ENCODE measurements at places on chromosomes 12 and 14.

DNA sequence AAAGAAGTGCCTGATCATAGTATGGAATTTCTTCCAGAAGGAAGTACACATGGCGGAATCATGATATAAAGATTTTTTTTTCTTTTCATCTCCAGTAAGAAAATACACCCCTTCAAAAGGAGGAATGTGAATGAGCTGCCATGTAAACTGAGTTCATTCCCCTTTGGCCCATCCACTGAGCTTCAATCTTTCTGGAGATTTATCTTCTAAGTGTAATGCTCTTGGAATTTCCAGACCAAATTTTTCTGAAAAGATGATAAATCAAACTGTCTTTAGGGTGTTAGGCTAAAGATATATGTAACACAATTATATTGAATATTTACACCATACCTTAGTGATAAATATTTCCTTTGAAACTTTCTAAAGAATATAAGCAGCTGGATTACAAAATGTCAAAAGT is 5.2 kb downstream of the DCN start:
- no peak overlapping the region for H3K4me3 ChIP-seq
- H3K27ac ChIP-seq, result peak overlapping the region; percentile 18
- no peaks in the 10 kb centered on the region for H3K27me3 ChIP-seq
- peaks cover 2% of the 10 kb centered on the region for H3K36me3 ChIP-seq
- H3K4me1 ChIP-seq, result no peaks in the 10 kb centered on the region

DNA sequence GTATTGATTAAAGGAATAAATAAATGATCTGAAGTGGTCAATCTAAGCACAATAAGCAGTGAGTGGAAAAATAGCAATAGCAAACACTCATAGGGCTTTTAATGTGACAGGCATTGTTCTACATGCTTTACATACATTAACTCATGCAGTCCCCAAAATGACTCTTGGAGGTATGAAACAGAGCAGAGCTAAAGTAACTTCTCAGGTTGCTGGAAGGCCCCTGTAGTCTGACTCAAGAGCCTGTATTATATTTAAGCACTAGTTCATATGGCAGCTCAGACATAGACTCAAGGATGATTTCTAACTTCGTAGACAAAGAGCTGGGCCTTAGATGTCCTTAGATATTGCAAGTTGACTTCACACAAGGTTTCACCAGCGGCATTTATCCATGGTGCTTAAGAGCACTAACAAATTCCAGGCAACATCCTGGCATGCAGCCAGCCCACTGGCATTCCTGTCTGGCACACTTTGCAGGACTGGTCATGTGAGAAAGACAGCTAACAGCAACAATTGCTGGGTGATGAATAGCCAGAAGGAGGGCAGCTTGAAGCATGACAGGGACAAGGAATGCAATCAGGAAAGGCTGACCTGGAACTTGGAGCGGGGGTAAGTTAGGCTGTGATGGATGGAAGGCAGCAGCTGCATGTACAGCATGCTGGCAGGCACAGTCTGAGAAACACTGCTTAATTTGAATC is 22.9 kb upstream of the KTN1 start:
- no peaks in the 10 kb centered on the region for H3K27me3 ChIP-seq
- H3K4me1 ChIP-seq, result no peaks in the 10 kb centered on the region
- DNase-seq, result no peak

DNA sequence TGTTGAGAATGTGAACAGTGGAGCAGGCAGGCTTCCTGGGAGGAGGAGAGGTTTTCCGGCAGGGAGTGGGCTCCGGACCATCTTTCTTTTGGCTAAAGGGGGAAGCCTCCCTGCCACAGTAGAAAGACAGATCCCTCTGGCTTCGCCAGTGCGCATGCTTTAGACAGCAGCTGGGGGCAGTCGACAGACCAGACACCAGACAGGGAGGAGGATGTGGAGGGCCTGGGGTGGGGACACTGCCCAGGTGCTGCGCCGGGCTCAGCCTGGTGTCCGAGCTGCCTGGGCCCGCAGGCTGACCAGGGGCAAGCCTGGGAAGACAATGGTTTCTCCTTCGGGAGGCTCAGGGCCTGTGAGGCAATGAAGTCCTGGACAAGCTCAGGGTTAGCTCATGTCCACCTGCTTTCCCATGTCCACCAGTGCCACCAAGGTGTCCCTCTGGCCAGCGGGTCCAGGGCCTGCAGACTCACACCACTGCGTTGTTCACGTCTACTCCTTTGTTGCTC is 67.3 kb downstream of the PRIMA1 start:
- H3K36me3 ChIP-seq, result peaks cover 3% of the 10 kb centered on the region
- no peaks in the 10 kb centered on the region for H3K27me3 ChIP-seq
- DNase-seq, result no peak

GRCh38 chr12:109949089-109949488 is 47.1 kb downstream of the GIT2 start:
- H3K4me3 ChIP-seq, result no peak overlapping the region
- peaks cover 19% of the 10 kb centered on the region for H3K36me3 ChIP-seq
- DNase-seq, result peak; percentile 95
- no peak overlapping the region for H3K27ac ChIP-seq
- H3K4me1 ChIP-seq, result peaks cover 52% of the 10 kb centered on the region

- DNase-seq, result no peak
- no peaks in the 10 kb centered on the region for H3K36me3 ChIP-seq
- no peaks in the 10 kb centered on the region for H3K27me3 ChIP-seq
These were observed at the start of gene C12orf50 for GRCh38 chr12:88029093-88029665. C12orf50 (minus strand) TSS chr12:88029401; CDS start chr12:88026962, 2,439 bp downstream.

DNA sequence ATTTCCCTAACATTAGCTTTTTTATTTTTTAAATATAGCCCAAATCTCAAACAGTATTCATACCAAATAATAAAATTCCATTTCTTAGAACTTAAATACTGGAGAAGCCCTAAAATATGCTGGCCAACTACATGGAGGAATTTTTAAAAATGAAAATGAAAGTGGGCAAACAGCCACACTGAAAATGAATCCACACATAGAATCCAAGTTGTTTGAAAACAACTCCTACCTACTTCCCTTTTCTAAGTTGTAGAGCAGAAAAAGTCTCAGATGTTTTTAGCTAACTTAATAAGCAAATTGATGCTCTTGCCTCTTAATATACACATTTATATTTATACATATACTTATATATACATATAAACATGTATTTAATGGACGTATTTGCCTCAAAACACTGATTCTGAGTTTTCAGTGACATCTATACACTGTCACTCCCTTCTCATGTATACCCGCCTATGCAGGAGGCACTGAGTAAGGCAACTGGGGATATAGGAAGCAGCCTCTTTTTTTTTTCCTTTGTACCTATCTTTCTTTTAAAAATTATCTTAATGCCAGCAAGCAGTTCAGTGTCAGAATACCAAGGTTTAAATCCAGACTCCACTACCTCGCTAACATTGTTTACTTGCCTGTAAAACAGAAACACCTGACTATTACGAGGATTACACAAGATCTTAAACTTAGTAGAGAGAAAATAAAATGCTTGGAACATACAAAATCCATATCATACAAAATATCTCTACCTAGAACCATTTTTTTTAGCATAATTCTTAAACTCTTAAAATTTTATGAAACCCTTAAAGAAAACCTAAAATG is 13.3 kb downstream of the DICER1 start:
- H3K36me3 ChIP-seq, result no peaks in the 10 kb centered on the region
- no peaks in the 10 kb centered on the region for H3K27me3 ChIP-seq
- no peak overlapping the region for H3K4me3 ChIP-seq
- H3K27ac ChIP-seq, result peak overlapping the region; percentile 19
- peaks cover 4% of the 10 kb centered on the region for H3K4me1 ChIP-seq
- DNase-seq, result no peak

DNA sequence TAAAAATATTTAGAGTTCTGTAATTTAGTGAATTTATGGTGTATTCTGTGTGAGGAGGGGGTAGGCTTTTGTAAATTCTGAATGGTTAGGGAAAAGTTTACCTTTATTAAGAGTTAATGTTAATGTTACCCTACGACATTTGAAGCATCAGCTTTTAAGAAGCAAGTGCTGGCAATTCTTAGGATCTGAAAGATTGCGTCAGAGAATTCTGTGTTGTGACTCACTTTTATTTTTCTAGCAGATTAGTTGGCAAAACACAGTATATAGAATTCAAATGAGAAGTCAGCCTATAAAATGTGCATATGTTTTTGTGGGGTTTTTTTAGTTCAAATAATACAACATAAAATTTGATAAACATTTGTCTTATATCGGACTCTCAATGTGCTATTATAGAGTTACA is 97.6 kb downstream of the RAD52 start:
- no peaks in the 10 kb centered on the region for H3K36me3 ChIP-seq
- no peaks in the 10 kb centered on the region for H3K27me3 ChIP-seq
- DNase-seq, result no peak

DNA sequence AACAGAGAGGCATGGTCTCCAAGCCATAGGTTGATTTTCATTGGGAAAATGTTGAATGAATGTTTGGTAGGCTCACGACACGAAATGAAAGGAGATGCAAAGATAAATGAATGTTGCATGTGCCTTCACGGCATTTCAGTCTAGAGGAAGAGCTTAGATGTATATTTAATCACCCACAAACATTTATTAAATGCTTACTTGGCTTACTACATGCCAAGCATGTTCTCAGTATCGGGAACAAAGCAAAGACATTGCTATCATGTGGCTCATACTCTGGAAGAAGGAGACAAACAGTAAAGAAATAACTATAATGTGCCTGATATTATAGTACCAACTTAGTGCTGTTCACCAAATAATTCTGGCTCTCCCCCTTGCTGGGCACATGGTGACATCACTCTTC is 133.5 kb downstream of the LLPH start:
- no peak overlapping the region for H3K27ac ChIP-seq
- H3K27me3 ChIP-seq, result peaks cover 7% of the 10 kb centered on the region
- H3K36me3 ChIP-seq, result no peaks in the 10 kb centered on the region

DNA sequence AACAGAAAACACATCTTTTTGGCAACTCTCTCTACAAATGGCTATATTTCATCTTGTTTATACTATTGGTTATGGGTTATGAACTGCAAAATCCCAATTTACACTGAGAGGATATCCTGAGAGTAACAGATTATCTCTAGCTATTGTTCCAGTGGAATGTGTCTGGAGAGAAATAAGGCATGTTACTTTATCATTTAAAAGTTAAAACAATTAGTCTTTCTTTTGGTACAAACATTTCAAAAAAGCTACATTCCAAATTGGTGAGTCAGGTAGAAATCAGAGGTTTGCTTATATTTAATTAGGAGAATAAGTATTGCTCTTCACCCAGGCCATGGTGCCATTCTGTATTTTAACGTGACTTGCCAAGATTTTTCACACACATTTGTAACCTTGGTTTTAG is 411.6 kb downstream of the CCER1 start:
- no peak for DNase-seq
- H3K36me3 ChIP-seq, result no peaks in the 10 kb centered on the region
- H3K4me3 ChIP-seq, result no peak overlapping the region
- H3K4me1 ChIP-seq, result no peaks in the 10 kb centered on the region
- no peak overlapping the region for H3K27ac ChIP-seq

GRCh38 chr14:50647753-50648152 is 20.4 kb downstream of the SAV1 start:
- H3K27ac ChIP-seq, result no peak overlapping the region
- no peak overlapping the region for H3K4me3 ChIP-seq
- no peaks in the 10 kb centered on the region for H3K36me3 ChIP-seq
- DNase-seq, result no peak

DNA sequence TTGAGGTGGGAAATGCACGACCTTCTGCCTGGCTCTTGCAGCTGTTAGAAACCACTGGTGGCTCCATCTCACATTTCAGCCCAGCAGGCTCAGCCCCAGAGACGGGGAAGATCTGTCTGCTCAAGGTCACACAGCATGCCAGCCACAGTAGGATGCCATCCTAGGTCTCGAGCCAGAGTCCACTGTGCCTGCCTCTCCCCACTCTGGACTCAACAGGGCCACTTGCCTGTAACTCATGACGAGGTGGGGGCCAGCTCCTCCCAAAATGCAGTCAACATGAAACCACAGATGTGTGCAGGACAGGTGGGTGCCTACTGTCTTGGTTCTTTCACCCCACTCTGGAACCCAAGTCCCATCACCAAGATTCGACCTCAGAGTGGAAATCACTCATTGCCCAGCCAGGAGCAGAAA is 23.2 kb downstream of the BCL11B start:
- H3K4me3 ChIP-seq, result no peak overlapping the region
- H3K27ac ChIP-seq, result no peak overlapping the region
- no peaks in the 10 kb centered on the region for H3K36me3 ChIP-seq
- no peak for DNase-seq
- peaks cover 9% of the 10 kb centered on the region for H3K4me1 ChIP-seq

DNA sequence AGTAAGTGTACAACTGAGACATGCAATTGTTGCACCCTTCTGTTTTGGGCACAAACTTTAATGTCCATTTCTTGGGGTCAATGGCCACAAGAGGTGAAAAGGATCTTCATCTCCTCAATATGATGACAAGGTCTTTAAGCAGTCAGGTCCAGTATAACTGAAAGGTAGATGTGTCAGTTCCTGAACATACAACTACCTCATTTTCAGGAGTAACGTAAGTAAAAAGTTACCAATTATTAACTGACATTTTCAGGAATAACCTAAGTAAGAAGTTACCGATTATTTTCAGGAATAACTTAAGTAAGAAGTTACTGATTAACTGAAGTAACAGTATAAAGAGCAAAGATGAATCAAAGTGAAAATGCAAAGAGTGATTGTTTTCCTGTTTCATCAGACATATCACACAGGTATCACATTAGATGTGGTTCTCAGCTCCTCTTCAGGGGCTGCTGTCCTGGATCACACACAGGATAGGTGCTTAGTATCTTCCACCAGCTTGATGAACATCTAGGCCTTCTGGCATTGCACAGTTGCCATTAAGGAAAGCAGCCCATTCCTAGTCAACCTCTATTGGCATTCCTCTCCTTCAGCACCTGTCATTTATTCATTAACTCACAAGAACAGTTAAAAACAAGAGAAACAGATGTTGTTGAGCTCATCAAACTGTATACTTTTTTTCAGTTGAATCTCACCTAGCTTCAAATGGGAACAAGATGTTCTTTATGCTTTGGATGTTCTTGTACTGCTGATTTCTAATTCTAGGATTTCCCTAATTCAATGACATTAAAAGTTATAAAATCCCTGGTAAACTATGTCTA is 200.0 kb downstream of the FOXG1 start:
- H3K27me3 ChIP-seq, result no peaks in the 10 kb centered on the region
- DNase-seq, result peak; percentile 1
- H3K27ac ChIP-seq, result no peak overlapping the region
- no peaks in the 10 kb centered on the region for H3K4me1 ChIP-seq

DNA sequence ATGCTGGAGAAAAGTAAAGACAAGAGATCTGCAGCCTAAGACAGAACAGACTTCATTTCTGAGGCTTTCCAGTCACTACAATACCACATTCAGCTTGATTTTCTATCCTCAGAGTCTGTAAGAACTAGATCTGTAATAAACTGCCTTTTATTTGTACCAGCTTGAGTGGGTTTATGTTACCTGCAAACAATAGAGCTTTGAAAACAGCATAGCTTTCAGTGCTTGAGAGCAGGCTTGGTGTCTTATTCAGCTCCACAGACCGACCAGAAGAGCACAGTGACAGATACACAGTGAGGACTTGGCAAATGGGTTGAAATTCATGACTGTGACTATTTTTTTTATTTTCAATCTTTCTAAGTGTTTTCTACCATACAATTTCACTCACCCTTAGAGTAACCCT is 207.8 kb upstream of the OTX2 start:
- H3K27me3 ChIP-seq, result no peaks in the 10 kb centered on the region
- H3K36me3 ChIP-seq, result no peaks in the 10 kb centered on the region
- no peak for DNase-seq
- no peak overlapping the region for H3K27ac ChIP-seq
- no peaks in the 10 kb centered on the region for H3K4me1 ChIP-seq
